Fibroblast of skin of right quadriceps (primary cell): ENCODE measurements at places on chromosomes 11 and 22.

DNA sequence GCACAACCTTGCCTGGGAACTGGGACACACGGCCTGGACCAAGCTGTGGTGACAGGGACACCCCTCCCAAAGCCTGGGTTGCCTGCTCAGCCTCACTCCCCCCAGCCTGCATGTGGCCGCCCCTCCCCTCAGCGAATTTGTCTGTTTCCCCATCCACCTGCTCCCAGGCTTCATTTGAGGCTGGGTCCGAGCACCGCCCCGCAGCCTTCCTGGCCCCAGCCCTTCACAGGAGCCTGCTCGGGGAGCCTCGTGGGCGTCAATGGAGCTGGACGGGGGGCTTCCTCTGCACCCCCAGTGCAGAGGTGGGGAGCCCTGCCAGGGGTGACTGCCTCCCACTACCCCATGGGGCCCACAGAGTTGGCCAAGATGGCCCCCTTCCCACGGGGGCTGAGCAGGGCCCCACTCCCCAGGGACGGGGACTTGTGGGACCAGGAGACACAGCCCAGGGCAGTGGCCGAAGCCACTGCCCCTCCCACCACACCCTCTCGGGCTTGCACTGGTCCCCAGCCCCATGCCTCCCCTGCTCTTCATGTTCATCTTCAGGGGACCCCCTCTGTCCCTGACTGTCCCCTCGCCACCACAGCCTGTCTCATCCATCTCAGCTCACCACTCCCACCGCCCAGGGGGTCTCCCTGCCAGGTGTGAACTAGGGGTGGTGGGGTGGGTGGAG is 91.7 kb downstream of the WNT7B start:
- no peak for DNase-seq

DNA sequence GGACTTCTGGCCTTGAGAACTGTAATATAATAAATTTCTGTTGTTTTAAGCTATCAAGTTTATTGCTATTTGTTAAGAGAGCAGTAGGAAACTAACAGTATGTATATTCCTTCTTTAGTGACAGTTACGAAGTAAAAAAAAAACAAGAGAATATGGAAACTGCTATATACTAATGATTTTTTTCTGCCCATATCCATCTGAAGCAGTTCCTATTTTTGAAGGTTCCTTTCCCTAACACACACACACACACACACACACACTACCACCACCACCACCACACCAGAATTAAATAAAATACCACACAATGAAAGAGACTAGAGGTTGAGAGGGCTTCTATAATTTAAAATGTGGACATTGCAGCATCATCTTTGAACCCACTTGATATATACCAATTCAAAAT is 44.4 kb upstream of the CARD18 start:
- no peak for DNase-seq

GRCh38 chr11:95652002-95652472 is 137.5 kb downstream of the FAM76B start:
- DNase-seq: peak; percentile 32

DNA sequence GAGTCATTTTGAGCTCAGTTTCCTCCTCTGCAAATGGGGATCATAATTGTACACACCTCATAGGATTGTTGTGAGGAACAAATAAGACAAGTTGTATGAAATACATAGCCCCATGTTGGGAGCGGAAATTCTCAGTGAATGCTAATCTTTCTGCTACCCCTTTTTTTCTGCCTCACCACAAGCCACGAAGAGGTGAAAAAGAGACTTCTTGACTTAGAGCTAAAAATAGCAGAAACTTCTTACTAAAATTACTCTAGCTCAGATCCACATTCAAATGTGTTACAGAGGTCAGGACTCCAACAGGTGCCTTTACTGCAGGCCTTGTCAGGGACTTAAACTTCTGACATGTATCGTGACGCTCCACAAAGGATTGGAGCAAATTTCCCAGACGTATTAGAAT is 128.5 kb downstream of the MIAT start:
- no peak for DNase-seq
